ENCODE measurements at places on chromosomes 7 and 10.
A peak's percentile ranks its signal among the peaks of the same experiment; 100 is the strongest.

GRCh38 chr7:55536619-55537457 is 35.5 kb downstream of the VOPP1 start:
- DNase-seq = no peak

DNA sequence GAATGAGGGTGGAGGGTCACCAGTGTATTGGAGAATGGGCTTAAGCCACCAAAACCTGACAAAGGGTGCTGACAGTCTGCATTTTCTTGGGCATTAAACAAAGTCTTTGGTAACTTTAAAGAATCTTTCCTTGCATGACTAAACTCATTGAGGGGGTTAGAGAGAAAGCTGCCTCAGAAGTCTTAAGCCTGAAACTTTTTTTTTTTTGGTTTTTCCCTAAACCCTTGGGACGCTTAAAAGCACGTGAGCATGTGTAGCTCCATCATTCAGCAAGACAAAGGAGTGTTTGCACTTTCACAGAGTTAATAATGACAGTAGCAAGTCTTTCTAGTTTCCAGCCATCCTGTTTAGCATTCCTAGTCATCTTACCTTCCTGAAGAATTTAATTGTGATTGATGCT is 110.7 kb downstream of the LRMDA start:
- DNase-seq = no peak

GRCh38 chr10:101874252-101874651 is 30.7 kb upstream of the KCNIP2 start:
- no peak for DNase-seq

- DNase-seq = peak; percentile 28
Observed at GRCh38 chr10:15370856-15371701, at the start of gene FAM171A1. Gene FAM171A1, minus strand, starts transcription at chr10:15371289. Its CDS starts 237 bp downstream, at chr10:15371052.

- DNase-seq = no peak
Observed at GRCh38 chr7:101174322-101174854, 5.7 kb downstream of the NAT16 start.

DNA sequence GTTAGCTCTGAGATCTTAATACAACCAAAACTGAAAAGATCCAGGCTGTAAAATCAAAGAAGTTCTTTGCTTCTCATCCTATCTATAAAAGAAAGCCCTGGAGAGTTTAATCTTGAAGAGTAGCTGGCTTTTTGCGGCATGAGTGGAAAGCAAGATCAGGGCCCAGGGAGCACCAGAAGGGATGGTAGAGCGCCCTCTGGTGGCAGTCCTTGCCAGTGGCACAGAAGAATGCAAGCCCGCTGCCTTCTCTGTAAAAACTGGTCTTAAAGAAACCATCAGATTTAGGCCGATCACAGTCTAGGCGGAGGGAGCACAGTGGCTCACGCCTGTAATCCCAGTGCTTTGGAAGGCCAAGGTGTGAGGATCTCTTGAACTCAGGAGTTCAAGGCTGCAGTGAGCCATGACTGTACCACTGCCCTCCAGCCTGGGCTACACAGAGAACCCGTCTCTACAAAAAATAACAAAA is 35.6 kb downstream of the CPN1 start:
- DNase-seq = peak; percentile 85

- no peak for DNase-seq
Observed at GRCh38 chr10:58998924-58999713, 177.3 kb upstream of the PHYHIPL start.

- DNase-seq = peak; percentile 60
Observed at GRCh38 chr7:7808156-7808555, 89.7 kb upstream of the RPA3 start.

- DNase-seq = no peak
Observed at GRCh38 chr7:5043661-5044060, 2.0 kb upstream of the RBAK start.

- DNase-seq = peak; percentile 98
Observed at GRCh38 chr10:77163670-77164348, 473.8 kb downstream of the KCNMA1 start.

- no peak for DNase-seq
Observed at GRCh38 chr10:49608166-49609005, 1.7 kb upstream of the SLC18A3 start.

- no peak for DNase-seq
Observed at GRCh38 chr7:38629651-38630510, 1.3 kb downstream of the AMPH start.

GRCh38 chr7:38211940-38212339 is 33.9 kb downstream of the STARD3NL start:
- DNase-seq = no peak

GRCh38 chr7:17940951-17941431 is 697 bp upstream of the SNX13 start:
- DNase-seq = no peak

GRCh38 chr7:134702366-134703240 is 56.0 kb downstream of the BPGM start:
- no peak for DNase-seq

DNA sequence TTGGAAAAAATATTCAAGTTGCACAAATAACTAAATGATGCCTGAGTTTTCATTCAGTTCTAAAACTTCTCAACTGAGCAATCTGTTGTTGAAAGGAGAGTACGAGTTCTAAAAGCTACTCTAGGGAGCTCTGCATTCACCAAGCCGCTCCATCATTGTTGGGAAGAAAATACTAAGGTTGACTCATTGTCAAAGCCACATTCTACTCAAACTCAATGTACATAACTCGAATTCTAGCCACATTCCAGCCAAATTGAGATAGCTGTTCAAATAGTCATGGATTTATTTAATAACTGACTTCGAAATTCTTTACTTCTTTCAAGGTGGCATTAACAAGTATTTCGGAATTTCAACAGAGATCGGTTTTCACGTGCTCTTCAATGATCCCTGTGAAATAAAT is 63.4 kb downstream of the KIAA1217 start:
- DNase-seq = peak; percentile 10

DNA sequence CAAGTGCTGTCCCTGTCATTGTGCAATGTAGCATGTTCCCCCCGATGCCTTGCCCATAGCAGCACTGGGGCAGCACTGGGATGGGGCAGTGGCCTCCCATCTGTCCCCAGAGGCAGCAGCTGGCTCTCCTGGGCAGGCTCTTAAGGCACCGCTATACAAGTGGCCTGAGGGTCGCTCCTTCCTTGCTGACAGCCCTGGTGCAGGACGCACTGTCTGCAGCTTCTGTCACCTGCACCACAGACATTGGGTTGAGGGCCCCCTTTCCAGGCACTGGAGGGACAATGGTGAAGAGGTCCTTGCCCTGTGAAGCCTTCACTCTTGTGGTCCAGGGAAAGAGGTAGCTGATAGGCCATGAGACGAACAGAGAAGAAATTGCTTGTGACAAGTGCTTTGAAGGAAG is 10.6 kb downstream of the CPSF4 start:
- DNase-seq = no peak

DNA sequence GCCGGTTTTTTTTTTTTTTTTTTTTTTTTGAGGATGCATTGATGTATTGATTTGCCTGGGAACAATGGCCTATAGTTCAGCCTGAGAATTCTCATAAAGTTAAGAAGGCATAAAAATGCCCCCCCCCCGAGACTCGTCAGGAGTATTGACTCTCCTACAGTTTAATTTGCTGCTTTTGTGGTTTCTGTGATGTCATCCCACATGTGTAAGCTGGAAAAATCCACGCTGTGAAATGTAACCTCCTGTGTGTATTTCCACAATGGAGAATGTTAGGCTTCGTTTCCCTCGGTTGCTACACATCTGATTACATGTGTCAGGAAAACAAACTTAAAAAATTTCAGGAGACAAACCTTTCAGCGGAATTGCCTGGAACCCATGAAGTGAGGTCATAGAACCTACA is 117.9 kb downstream of the FANK1 start:
- DNase-seq = peak; percentile 11

GRCh38 chr7:43530553-43531410 is 52.1 kb upstream of the STK17A start:
- no peak for DNase-seq

GRCh38 chr7:48041653-48041970 is 6.3 kb downstream of the C7orf57 start:
- peak; percentile 87 for DNase-seq

GRCh38 chr7:111752022-111752582 is 189.8 kb upstream of the IMMP2L start:
- DNase-seq = peak; percentile 75

DNA sequence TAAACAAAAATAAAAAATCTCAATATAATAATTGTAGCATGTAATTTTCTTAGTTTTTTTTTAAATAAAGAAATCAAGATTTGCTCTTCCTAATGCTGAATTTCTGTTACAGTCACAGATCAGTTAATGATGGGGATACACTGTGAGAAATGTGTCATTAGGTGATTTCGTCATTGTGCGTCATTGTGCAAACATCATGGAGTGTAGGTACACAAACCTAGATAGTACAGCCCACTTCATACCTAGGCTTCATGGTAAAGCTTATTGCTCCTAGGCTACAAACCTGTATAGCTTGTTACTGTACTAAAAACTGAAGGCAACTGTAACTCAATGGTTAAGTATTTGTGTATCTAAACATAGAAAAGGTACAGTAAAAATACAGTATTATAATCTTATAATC is 74.4 kb upstream of the LSM8 start:
- peak; percentile 2 for DNase-seq

DNA sequence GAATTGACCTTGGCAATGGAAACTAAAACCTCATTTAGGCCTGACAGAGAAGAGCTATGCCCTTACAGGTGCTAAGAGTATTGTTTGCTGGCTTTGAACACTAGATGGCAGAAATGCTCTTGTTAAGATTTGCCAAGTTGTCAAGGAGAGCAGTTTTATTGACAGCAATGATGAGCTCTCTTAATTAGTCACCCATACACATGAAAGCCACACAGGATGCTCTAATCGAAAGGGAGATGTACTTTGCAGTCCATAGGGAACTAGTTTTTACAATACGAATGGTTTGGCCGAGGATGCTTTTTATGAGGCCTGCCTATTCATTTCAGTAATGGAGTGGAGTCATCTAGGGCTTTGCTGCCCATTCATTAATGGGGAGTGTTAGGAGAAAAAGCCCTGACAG is 45.4 kb upstream of the MBL2 start:
- DNase-seq = peak; percentile 55

GRCh38 chr10:89301721-89302445 is at the start of gene IFIT2:
Gene IFIT2, plus strand, starts transcription at chr10:89302046. Its CDS starts 78 bp downstream, at chr10:89302124.
- peak; percentile 70 for DNase-seq

- no peak for DNase-seq
Observed at GRCh38 chr7:16817536-16817935, 12.7 kb upstream of the AGR2 start.

DNA sequence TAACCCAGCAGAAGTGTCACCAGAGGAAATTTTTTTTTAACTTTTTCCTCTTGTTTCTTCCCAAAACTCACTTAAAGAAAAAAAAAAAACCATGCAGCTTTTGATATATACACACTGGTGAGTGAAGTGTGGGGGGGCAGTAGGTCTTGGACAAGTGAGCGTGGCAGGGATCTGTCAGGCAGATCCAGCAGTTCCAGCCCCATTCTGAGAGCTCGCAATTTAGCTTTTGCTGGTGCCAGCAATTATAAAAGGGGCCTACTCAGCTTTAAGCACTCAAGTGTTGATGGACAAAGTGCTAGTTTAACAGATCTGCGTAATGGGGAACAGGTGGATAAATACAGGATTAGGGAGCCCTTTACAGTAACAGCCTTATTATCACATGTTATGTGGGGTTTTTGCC is 619.2 kb upstream of the GALNT17 start:
- no peak for DNase-seq

DNA sequence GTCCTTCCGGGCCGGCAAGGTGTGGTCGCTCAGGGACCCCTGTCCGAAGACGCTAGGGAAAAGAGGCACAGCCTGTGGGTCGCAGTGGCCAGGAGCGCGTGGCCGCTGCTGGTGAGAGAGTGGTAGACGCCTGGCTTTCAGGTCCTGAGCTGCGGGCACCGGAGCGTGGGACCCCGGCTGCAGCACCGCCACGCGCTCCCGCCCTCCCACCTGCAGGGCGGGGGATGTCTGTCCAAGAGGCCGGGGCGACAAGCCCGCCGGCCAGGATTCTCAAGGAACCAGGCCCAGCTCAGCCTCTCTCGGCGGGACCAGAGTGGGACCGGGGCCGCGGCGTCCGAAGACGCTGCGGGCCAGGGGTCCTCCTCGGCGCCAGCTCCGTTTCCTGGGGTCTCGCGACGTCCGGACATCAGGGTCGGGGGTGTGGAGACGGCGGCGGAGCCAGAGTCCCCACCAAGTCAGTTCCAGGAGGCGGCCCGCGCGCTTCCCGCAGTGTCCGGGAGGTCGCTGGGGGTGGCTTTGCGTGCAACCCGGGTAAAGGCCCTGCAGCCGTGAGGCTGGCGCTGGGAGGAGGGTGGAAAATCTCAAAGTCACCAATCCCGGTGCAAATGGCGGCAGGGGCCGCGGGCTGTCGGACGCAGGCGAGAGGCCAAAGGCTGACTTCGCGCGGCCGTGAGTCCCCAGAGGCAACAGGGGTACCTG is 5.5 kb downstream of the ZNF503 start:
- no peak for DNase-seq

GRCh38 chr7:101511965-101512364 is 117.1 kb downstream of the MYL10 start:
- no peak for DNase-seq

DNA sequence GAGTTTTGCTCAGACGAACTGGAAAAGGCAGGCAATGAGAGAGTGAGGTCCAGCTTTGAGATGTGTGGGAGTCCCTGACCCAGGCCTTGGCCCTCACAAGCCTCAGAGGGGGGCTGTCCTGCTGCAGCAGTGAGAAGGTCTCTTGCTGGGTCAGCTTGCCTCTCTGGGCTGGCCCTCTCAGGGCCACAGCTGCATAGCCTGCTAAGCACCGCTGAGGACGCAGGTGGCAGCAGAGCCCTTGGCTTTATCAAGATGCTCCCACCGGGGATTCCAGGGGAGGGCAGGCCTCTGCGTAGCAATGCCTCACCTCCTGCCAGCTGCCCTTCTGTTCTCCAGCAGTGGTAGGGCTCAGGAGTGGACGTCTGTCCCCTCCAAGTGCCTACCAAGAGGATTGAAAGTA is 128.7 kb downstream of the COBL start:
- no peak for DNase-seq

DNA sequence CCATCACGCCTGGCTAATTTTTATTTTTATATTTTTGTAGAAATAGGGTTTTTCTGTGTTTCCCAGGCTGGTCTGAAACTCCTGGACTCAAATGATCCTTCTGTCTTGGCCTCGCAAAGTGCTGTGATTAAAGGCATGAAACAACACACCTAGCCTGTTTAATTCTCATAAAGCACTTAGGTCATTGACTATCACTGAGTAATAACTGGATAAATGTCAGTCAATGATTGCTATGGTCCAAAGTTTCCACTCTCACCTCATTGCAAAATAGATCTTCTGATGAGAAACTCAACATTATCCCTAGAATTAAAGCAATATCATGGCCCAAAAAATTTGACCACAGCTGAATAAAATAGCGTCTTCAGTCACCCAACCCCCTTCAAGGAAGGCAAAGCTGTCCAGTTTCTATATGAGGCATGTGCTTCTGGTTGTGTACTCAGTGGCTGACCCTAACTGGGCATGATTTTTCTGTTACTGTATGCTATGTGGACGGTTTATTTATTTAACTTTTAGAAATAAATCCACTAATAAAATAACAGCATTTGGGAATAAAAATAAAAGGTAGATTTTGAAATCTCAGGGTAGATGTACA is 86.5 kb upstream of the LRRN3 start:
- DNase-seq = no peak

Data from A172 (cell line).